ENCODE measurements at places on chromosomes 7 and 10.

DNA sequence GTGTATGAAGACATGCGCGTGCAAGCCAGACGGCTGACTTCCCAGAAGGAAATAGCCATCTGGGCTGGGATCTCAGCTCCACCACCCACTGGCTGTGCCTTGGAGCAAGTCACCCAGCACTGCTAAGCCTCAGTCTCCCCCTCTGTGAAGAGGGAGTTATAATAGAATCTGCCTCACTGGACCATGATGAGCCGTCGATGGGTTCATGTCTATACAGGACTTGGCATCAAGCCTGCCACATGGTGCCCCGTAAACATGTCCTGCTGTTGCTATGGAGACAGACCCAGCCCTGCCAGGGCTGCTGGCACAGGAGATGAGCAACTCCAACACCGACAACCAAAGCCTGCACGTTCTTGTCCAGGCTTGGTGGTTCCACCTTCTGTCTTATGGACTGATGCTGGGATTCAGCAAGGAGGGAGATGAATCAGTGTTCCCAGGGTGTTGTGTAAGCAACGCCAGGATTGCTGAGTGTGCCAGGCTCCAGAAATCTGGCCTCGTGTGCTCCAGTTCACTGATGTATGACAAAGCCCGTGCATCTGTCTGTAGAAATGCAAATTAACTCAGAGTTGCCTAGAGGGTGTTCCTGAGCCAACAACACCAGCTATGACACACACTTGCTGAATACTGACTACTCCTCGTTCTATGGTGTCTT is 5.6 kb downstream of the GPR15LG start:
- no peak for DNase-seq

DNA sequence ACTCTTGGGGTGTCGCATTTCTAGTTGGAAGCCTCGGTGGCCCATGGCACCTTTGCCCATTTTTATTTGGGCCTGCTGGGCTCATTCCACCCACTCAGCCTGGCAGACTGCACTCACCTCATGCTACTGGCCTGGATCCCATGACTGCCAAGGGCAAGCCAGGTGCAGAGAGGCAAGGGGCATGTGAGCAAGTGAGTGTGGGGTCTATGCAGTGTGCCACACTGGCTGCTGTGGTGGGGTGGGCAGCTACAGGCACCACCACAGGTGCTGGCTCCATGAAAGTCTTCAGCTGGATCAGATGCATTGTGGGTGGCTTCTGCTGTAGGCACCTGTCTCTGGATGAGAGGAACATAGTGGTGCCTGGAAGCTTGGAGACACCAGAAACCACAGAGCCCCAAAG is 220.8 kb downstream of the POLR1F start:
- DNase-seq, result no peak

- DNase-seq, result no peak
Measured at GRCh38 chr10:108801220-108801619, 1122.1 kb downstream of the XPNPEP1 start.

DNA sequence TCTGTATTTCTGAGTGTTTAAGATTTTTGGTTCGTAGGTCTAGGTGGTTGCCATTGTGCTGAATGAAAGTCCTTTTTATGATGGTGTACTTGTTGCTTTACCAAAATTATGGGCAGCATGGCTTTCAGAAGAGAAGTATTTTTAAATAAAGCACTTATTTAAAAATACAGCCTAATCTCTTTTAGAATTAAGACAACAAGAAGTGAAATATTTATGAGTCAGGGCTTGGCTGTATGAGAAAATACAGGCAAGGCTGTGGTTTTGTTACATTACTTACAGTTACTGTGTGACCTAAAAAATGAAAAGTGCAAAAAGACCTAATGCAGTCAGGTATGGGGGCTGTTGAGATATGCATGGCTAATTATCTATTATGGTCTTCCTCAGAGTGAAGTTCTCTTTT is 185.2 kb upstream of the PPP1R3A start:
- no peak for DNase-seq

Data from activated T-helper 1 cell treated with anti-CD3 and anti-CD28 coated beads, Interleukin-2, amount 50 U/mL, for 16 hours (primary cell).